Esophagus squamous epithelium (tissue), 5 donors: ENCODE measurements at places on chromosomes 2 and 18. TPM values are rescaled to one million over a fixed set of nuclear protein-coding genes. Genes with fewer than 3 reads are reported as not detected.

DNA sequence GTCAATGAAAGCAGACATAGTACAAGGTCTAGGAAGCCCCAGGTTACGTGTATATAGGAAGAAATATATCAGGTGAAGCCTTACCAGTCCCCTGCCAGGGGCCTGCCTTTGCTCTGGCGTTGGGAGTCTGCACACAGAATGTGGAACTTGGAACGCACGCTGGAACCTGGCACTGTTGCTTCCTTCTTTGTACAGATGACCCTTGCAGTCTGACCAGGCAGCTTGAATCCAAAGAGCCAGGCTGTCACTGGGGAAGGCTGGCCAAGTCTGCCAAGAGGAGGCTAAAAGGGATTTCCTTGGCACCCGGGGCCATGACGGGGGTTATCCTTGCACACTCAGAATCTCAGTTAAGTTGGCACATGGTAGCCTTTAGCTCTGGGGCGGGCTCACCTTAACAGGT, 39.5 kb downstream of the TMEM247 start:
- H3K27me3 ChIP-seq, result no peaks in the 10 kb centered on the region
- peaks cover 3% of the 10 kb centered on the region for H3K4me1 ChIP-seq
- H3K27ac ChIP-seq, result peak overlapping the region; percentile 30

- no peaks in the 10 kb centered on the region for H3K27me3 ChIP-seq
- no peak overlapping the region for H3K4me3 ChIP-seq
- H3K36me3 ChIP-seq, result no peaks in the 10 kb centered on the region
Measured at GRCh38 chr18:23143016-23143814, 7.9 kb downstream of the CABLES1 start.

DNA sequence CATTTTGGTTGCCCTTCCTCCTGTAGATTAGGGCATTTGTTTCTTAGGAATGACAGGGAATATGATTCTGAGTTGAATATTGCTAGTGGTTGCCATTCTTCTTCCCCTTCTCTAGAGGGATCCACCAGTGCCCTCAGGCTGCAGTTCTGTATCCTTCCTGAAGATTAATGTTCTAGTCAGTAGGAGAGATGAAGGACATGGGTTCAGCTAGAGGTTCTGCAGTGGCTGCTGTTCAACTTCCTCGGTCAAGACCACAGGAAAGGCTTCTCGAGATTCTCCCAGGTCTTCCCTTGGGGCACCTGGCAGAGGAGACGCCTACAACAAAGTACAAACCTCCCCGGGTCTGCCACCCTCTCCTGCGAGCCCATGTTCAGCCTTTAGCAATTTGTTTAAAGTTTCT, 325.5 kb downstream of the AFF3 start:
- no peaks in the 10 kb centered on the region for H3K36me3 ChIP-seq
- DNase-seq, result no peak
- H3K27me3 ChIP-seq, result peaks cover 60% of the 10 kb centered on the region
- H3K4me3 ChIP-seq, result no peak overlapping the region
- H3K27ac ChIP-seq, result no peak overlapping the region

The PER2 gene
- total RNA-seq, result 14.3 TPM
